ENCODE measurements at places on chromosomes 7 and 10.

DNA sequence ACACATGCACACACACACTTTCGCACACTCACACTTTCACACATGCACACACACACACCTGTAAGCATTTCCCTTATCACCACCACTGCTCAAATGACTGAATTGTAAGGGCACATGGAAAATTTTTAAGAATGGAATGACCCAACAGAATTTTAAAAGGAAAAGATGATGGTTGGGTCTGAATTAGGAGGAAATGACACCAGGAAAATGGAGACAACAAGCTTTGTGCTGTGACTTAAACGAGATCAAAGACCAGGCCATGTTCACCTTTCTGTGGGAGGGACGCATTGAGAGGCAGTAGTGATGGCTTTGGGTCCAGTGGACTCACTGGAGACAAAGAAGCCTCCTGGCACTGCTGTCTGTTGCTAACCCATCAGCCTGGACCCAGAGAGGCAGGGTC, 16.7 kb upstream of the C10orf71 start:
- DNase-seq = no peak

DNA sequence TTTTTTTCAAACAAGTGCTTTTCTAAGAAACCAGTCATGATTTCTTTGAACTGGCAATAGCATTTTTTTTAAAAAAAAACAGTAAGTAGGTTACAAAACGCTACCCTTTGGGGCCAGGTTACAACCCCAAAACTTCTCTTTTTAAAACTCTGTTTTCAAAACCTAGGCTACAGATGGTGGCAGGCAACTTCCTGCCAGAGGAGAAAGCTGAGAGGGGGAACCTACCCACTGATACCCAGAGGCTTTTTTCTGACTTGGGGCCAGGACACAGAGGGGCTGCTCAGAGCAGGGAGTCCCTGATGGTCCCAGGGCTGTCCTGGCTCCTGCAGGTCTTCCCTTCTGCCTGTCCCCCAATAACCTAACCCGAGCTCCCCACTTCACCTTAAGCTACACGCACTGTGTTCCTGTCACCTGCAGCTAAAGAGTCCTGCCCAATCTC, 6.9 kb downstream of the STN1 start:
- no peak for DNase-seq

- DNase-seq = no peak
Measured at GRCh38 chr10:133257489-133258065, 19.1 kb downstream of the ADAM8 start.

- no peak for DNase-seq
Measured at GRCh38 chr7:139852482-139852845, 23.4 kb downstream of the TBXAS1 start.

DNA sequence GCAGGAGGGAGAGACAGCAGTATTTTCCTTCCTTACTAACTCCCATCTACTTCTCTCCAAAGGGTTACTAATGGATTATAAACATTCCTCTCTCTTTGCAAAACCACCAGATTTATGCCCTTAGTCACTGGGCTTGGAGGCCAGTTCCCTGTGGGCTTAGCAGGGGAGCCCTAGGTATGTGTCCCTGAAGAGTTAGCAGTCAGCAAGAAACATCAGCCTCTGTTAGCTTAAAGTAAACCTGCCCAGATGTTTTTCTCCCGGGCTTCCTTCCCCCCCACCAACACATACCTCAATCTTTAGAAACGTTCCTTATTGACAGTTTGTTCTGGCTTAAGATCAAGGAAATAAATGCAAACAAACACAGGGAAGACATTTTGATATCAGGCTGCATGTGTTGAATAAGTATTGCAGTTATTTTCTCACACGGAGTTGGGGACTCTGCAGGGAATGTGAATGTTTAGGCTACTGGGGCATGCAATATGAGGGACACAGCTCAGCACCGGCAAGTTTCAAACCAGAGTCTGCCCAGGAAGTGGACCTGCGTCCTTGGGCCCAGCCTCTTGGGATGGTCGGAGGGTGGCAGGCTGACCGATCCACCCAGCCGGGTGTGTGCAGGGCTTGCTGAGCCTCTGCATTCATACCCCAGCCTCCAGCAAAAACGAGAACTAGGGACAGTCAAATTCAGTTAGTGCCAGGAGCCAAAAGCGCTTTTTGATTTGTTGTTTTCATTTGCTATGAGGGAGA, 252.0 kb upstream of the GRB10 start:
- DNase-seq = peak; percentile 26

DNA sequence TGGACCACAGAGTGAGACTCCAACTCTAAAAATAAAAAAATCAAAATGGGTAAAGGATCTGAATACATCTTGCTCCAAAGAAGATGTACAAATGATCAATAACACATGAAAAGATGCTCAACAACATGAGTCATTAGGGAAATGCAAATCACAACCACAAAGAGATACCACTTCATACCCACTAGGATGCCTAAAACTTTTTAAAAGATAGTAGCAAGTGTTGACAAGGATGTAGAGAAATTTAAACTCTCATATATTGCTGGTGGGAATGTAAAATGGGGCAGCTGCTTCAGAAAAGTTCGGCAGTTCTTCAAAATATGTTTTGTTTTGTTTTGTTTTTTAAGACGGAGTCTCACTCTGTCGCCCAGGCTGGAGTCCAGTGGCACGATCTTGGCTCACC, 45.7 kb upstream of the GTF2IRD1 start:
- no peak for DNase-seq

- no peak for DNase-seq
Measured at GRCh38 chr7:39958038-39958437, 8.0 kb downstream of the CDK13 start.

- DNase-seq = no peak
Measured at GRCh38 chr7:139635526-139636302, 112.2 kb downstream of the CLEC2L start.

DNA sequence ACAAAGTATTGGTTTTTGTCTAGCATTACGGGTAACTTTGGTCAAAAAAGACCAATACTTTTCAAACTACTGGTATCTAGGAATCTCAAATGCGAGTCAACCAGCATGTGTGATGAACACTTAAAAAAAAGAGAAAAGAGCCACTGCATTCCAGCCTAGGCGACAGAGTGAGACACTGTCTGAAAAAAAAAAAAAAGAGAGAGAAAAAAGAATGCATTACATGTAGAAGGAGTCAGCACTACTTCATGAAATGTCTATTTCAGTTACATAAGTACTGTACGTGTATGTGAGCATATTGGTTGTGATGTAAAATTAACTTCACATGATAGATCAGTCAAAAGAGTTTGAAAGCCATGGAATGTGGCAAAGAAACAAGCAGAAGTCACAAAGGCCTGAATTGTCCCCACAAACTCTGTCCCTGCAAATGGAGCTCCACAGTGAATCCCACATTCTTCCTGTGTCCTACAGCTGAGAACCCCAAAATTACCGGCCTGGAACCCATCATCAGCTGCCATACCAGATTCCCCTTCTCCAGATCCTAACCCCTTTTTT, 1.6 kb downstream of the DENND11 start:
- no peak for DNase-seq

GRCh38 chr7:21548491-21548890, 5.7 kb downstream of the DNAH11 start:
- DNase-seq = no peak

- DNase-seq = no peak
Measured at GRCh38 chr7:52961084-52961483, 74.3 kb upstream of the POM121L12 start.

DNA sequence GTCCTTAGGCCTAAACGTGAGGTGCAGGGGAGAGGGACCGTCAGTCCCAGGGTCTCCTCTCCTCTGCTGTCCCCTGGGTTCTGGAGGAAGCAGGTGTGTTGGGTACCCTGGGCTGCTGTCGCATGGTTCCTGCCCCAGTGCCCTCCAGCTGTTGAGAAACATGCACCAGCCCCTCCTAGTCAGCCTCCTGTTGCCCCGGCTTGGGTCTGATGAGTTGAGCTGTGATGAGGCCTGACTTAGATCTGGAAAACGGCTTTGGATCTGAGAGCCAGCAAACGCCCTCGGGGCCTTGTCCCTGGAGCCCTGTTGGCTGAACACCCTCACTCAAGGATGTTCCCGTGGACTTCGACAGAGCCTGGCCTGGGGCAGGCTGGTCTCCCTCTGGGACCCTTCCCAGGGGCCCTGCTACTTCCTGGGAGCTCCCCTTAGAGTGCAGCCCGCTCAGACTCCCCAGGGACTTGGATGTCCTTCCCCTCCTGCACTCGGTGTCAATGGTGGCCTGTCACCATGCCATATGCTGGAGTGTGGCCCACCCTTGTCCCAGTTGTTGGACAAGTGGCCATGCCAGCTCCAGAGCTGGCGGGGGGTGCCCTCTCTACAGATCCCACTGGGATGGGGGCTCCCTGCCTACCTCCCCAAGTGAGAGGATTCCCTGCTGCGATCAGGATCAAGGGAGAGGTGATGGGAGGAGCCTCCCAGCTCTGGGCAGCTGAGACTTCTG, 12.3 kb downstream of the ZNF316 start:
- no peak for DNase-seq

- DNase-seq = no peak
Measured at GRCh38 chr10:77498210-77498609, 139.4 kb downstream of the KCNMA1 start.

GRCh38 chr7:121519548-121520521, 123.7 kb upstream of the FAM3C start:
- DNase-seq = no peak

- no peak for DNase-seq
Measured at GRCh38 chr7:1459920-1460820, 900 bp upstream of the MICALL2 start.

GRCh38 chr7:71236230-71237105, 104.5 kb downstream of the GALNT17 start:
- DNase-seq = no peak

GRCh38 chr10:122251459-122252255, 19.4 kb upstream of the BTBD16 start:
- DNase-seq = peak; percentile 49

- no peak for DNase-seq
Measured at GRCh38 chr10:69883310-69884023, 81.8 kb downstream of the COL13A1 start.

GRCh38 chr10:31584098-31584631, 265.1 kb downstream of the ZEB1 start:
- no peak for DNase-seq

- DNase-seq = no peak
Measured at GRCh38 chr10:127881262-127881661, 11.5 kb downstream of the CLRN3 start.

DNA sequence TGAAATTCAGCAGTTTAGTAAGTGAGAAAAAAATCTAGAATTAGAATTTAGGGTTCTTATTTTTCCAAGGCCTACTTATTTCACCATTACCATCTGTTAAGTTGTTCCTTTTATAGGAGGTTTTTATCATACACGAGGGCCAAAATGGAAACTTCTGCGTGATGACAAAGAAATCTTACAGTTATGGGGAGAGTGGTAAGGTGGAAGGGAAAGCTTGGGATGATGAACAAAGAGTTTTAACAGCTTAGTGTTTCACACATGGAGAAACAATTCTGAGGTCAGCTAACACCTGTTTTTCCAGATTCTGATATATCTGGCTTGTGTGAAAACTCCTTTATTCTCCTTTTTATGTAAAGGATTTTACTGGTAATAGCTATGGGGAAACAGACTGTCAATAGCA, 49.8 kb upstream of the SEMA3C start:
- no peak for DNase-seq

GRCh38 chr7:130875265-130875741, 141.3 kb upstream of the KLF14 start:
- no peak for DNase-seq

GRCh38 chr7:130134106-130134636, 63.8 kb downstream of the KLHDC10 start:
- DNase-seq = no peak

DNA sequence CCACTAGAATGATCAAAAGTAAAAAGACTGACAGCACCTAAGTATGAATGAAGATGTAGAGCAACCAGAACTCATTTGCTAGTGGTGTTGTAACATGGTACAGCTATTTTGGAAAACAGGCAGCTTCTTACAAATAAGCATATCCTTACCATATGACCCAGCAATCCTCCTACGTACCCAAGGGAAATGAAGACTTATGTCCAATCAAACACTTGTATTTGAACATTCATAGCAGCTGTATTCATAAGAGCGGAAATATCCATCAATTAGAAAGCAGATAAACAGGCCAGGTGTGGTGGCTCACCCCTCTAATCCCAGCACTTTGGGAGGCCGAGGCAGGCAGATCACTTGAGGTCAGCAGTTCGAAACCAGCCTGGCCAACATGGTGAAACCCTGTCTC, 53.0 kb downstream of the KLRG2 start:
- DNase-seq = no peak

DNA sequence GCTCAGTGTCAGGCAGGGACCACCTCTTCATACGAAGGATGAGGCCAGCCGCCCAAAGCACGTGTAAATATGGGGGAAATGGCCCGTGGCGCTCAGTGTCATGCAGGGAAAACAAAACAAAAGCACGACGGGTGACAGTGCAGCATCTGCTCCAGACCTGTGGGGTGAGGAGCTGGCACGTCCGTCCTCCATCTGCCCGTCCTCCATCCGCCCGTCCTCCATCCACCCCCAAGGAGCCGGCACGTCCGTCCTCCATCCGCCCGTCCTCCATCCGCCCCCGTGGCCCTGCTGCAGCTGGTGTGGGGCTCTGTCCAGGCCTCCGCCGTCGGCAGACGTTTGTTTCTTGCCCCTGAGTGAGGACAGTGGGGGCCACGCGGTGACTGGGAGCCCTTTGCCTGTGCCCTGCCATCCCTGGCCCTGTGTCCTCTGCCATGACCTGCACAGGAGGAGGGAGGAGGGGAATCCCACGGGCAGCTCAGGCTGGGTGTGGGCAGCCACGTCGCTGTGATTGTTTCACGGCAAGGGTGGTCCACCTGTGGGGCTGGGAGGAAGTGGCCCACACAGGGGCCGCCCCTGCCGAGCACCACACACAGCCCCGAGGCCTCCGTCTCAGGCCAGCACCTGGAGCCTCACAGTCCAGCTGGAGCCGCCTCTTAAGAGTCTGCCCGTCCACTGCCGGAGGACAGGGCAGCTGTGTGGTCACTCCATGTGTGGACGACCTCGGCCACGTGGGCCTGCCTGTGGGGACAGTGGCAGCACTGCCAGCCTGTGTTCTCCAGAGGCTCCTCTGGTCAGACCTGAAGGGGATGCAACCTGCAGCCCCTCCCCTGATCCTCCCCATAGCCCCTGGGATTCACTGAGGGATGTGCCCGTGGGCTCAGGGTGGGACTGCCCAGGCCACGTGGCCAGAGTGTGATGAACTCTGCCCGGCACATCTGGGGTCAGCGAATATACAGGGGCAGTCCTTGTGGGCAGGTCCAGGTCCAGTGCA, 38.2 kb upstream of the DPYSL4 start:
- DNase-seq = no peak

GRCh38 chr10:61898435-61898778, 3.1 kb upstream of the ARID5B start:
- DNase-seq = no peak

All from left forelimb (tissue), 1 donor.